ENCODE measurements at places on chromosomes 13 and 19. TPM values are rescaled to one million over a fixed set of nuclear protein-coding genes. Genes with fewer than 3 reads are reported as not detected.

FAM216B gene
- 0.27 TPM for total RNA-seq

TICAM1 gene
- 2.6 TPM for total RNA-seq

ZNF784 gene
- total RNA-seq: 8.6 TPM

CEACAM20 gene
- total RNA-seq: not detected

DNA sequence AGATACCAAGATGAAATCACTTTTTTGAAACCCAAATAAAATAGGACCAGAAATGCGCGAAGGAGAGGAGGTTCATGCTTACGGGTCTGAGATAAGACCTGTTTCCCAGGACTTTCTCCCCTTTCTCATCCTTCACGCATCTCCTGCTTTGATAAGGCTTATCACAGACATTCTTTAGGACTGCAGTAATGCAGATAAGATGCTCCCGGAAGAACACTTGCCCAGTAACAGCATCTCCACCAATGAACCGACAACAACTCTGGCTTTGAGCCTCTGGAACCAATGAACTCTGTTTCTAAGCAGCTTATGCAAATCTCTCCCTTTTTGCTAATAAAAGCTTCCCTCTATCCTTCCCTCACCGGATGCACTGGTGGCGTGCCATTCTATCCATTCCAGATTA lies 783.4 kb upstream of the ARGLU1 start:
- no peak for DNase-seq

DNA sequence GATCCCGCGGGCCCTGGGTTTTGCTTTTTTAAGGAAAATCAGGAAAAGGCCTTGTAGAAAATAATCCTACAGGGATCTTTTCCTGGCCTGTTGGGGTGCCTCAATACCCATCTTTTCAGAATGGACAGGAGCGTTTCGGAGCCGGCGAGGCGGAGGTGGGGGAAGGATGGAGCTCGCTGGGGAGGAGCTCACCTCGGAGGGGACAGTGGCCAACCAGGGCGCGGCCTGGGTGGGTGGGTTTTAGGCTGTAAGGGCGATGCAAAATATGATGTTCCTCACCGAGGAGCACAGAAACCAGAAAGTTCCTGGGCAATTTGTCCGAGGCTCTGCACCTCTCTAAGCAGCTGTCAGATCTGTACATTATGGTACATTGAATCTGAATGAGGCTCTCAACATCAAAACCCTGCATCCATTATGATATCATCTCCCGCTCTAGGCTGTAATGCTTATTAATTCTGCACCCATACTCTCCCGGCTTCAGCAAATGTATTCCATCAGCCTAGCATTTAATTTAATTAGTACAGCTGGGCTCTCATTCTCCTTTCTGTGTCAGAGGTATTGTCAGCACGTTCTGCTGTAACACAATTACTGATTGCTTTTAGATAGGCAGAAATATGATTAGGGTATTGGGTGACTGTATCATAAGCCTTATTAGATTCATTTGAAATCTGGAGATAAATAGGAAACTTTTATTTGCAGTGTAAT lies 90.3 kb upstream of the SOX1 start:
- no peak for DNase-seq

GRCh38 chr19:35066691-35067563 lies 25.4 kb downstream of the HPN start:
- DNase-seq: peak; percentile 69

DNA sequence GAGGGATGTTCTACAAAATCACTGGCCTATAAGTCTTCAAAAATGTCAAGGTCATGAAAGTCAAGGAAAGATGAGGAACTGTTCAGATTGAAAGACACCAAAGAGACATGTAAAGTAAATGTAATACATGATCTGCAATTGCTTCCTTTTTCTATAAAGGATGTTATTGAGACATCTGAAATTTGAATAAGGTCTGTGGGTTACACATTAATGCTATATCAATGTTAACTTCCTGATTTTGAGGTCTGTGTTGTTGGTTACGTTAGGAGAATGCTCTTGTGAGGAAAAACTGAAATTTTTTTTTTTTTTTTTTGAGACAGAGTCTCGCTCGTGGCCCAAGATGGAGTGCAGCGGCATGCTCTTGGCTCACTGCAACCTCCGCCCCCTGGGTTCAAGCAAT lies 197.4 kb downstream of the RGCC start:
- DNase-seq: no peak

DNA sequence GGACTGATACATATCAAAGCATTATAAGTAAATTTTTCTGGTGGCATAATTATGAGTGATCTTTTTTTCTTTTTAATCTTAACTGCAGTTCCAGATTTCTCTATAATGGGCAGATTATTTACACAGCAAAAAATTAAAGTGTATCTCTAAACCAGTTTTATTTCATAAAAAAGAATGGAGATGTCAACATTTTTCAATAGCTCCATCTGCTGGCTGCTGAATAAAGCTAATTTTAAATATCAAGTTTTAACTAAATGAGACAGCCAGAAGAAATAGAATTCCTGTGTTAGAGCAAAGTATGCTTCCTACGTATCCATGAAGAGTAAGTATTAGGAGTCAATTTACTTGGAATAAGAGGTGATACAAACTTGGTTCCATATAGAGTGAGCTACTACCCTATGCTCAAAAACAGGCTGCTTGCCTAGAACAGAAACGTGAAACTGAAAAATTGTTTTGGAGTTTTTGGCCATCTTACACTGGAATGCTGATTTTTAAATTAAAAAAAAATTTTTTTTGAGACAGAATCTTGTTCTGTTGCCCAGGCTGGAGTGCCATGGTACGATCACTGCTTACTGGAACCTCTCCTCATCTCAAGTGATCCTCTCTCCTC lies 5.0 kb upstream of the PDS5B start:
- no peak for DNase-seq

DNA sequence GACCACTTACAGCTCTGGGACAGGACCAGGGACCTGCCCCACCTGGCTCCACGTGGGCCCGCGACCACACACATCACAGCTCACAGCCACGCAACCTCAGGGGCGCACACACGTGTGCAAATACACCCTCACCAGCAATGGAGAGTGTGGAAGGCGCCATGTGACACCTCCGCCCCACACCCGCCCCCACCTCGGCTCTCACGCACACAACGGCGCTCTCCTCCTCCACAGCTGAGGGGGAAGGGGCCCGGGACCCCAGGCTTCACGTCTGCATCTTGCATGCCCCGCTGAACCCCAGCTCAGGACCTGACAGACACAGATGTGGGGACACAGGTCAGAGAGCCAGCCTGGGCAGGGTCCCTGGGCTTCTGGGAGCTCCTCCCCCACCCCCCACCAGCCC lies 6.4 kb upstream of the SHISA7 start:
- DNase-seq: no peak

DNA sequence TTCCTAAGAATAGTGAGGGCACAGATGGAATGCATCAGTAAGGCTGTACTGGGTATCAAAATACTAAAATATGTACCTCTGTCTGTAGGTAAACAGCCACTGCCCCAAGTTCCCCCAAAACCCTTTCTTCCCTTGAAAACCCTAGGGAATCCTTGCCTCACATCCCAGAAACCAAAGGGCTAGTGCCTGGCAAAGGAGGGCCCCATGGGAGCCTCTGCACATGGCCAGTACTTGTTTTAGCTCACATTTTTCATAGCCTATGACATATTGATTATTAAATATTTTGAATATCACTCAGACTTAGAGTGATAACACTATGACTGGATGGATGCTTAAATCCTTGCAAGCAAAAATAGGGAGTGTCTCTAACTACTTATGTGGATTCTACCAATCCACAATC lies 237.1 kb downstream of the LHFPL6 start:
- DNase-seq: no peak

GRCh38 chr19:8577247-8577646 lies at the start of gene MYO1F:
TSS of gene MYO1F (minus strand) at chr19:8577442. CDS start at chr19:8577309, 133 bp downstream.
- DNase-seq: no peak

- DNase-seq: no peak
Measured at GRCh38 chr19:55302318-55302703, 18.5 kb downstream of the BRSK1 start.
